ENCODE measurements at places on chromosomes 1 and 21.

DNA sequence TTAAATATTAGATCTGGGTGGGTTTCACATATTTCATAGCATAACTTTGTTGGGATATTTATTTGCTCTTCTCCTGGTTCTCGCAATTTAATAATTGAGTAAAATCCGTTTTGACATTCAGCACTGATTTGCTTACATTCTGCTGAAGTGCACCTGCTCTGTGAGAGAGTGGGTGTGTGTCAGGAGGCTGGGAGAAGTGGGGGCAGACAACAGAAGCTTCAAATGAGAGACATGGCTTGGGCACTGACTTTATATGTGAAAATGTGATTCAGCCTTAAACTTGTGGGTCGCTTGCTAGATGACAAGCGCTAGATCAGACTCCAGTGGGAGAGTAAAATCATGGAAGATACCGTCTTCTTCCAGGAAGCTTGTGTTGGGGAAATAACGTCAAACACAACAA lies 32.4 kb upstream of the KCNA2 start:
- no peak for DNase-seq

GRCh38 chr1:71843012-71843411 lies 439.3 kb downstream of the NEGR1 start:
- no peak for DNase-seq

DNA sequence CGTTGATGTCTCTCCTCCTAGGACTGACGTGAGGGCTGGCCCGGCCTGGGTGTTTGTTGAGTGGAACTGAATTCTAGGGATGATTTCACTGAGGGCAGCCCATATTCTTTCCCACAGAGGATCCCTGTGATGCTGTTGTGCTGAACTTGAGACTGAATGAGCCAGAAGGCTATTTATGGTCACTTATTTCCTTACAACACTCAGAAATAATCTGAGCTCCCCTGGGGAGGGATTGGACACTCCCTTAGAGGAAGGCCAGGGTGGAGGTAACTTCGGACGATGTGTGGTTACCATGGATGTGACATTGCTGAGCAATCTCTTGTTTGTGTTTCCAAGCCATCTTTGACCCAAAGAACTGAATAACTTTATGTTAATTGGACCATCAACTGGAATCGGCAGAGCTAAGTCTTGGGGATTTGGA lies 5.1 kb upstream of the TMCO4 start:
- no peak for DNase-seq

GRCh38 chr1:8517661-8518489 lies 200.0 kb downstream of the SLC45A1 start:
- no peak for DNase-seq

GRCh38 chr1:244053831-244054230 lies 2.7 kb downstream of the ZBTB18 start:
- DNase-seq, result no peak

GRCh38 chr1:156247460-156248322 lies at the start of gene PAQR6:
PAQR6 (minus strand) TSS chr1:156248056; CDS start chr1:156246731, 1,325 bp downstream.
- DNase-seq, result no peak

DNA sequence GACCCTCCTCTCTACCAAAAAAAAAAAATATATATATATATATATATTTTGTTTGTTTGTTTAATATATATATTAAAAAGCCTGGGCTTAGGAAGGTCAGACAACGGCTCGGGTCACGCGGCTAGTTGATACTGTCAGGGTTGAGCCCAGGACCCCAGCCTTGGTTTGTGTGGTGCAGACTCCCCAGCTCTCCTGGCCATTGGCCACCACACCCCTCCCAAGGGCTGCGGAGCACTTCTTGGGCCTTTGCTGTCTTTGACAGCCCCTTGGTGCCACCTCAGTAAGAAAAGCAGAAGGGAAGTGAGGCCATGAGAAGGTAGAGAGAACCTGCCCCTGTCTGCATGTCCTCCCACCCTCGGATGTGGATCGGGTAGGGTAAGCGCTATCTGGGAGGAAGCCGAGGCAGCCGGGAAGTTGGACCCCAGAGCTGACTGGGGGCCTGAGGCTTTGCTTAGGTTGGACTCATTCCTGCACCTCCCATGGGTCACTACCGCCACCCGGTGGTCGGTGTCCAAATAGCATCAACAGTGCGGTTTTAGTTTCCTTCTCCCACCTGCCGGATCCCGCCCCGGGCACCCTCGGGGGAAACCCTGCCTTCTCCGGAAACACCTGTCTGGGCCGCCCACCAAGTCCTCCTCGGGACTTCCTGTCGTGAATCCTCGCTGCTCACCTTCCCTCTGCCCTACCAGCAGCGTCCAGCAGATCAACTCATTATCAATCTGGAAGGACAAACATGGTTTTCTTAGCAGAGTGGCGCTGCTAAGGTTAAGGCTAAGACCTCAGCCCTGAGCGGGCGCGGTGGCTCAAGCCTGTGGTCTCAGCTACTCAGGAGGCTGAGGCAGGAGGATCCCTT lies 29.8 kb upstream of the GNPAT start:
- peak; percentile 87 for DNase-seq

DNA sequence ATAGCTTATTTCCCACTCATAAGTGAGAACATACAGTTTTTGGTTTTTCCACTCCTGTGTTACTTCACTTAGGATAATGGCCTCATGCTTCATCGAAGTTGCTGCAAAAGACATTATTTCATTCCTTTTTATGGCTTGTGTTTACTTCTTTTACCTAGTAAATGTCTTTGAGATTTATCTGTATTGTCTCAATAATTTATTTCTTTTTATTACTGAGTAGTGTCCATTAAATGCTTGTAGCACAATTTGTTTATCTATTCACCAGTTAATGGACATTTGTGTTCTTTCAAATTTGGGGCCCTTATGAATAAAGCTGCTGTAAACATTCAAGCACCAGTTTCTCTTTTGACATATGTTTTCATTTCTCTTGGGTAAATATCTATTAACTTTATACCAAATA lies 86.0 kb downstream of the UCHL5 start:
- no peak for DNase-seq

- DNase-seq, result no peak
Measured at GRCh38 chr1:154430903-154431302, 25.8 kb downstream of the IL6R start.

DNA sequence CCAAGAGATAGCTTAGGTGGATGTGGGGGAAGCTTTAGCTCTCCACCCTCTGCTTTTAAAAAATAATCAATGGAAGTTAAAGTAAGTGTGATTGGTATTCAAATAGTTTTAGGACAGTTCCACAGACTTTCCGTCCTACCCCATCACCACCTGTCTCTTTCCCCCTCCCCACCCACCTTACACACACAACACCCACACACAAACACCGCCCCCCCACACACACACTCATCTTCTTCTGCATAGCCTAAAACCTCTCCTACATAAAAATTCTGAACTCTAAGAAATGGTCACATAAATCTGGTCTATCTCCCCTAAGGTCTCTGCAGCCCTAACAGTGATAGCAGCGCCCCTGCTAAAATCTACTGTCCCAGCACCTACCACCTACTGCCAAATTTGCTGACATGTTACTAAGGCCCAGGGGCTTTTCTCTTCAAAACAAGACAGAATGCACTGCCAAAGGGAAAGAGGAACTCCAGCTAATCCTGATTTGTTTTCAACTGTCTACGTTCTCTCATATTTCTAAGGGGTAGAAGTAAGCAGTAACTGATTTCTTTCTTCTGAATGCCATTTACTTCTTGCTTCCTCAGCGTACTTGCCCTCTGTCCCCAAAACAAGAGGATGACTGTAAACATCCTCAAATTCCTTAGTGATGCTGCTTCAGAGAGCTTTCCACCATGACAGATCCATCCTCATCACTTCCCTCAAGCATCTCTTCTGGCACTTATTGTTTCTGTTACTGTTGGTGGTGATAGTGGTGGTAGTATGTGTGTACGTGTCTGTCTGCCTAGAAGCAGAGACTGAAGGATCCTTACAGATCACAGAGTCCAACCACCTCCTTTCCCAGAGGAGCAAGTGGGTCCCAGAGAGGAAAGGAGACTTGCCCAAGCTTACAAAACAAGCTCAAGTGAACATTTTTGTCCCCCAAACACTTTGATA lies 56.8 kb downstream of the LUZP1 start:
- DNase-seq, result no peak

DNA sequence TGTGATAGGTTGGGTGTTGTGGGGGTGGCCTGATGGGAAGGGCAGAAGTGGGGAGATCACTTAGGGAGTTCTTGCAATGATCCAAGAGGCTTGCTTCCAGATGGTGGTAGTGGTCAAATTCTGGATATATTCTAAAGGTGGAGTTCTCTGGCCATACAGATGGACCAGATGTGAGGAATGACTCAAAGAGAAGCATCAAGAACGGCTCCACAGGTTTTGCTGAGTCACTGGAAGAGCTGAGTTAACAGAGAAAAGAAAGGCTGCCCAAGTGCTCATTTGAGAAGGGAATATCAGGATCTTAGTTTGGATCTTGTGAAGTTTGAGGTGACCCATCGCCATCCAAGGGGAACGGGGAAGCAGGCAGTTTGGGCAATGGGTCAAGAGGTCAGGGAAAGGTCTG lies 192.9 kb upstream of the GALNT2 start:
- no peak for DNase-seq

DNA sequence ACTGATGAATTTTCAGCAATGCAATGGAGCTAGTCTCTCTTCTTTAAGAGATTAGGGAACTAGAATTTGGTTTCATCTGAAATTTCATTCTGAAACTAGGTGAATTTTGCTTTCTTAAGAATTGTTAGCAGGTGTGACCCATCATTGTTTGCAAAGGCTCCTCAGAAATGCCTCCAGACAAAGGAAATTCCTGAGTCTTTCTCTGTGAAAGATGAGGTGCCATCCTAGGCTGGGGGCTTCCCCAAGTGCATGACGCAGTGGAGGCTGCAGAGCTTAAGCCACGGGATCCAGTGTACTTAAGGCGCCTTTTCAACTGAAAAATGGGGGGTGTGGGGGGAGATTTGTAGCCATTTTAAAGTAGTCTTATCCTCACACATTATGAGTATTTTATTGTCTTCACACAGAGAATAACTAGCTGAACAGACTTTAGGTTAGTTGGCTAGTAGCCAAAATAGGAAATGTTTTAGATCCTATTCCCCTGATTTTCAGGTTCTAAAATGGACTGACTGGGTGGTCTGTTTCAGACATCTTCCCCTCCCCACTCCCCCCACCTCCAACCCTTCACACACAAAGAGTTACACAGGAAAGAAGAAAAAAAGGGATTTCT lies 202.0 kb downstream of the NFIA start:
- DNase-seq, result no peak

- DNase-seq, result no peak
Measured at GRCh38 chr1:187091666-187092065, 262.9 kb downstream of the PLA2G4A start.

GRCh38 chr1:14522926-14523241 lies 75.6 kb upstream of the KAZN start:
- DNase-seq, result no peak

DNA sequence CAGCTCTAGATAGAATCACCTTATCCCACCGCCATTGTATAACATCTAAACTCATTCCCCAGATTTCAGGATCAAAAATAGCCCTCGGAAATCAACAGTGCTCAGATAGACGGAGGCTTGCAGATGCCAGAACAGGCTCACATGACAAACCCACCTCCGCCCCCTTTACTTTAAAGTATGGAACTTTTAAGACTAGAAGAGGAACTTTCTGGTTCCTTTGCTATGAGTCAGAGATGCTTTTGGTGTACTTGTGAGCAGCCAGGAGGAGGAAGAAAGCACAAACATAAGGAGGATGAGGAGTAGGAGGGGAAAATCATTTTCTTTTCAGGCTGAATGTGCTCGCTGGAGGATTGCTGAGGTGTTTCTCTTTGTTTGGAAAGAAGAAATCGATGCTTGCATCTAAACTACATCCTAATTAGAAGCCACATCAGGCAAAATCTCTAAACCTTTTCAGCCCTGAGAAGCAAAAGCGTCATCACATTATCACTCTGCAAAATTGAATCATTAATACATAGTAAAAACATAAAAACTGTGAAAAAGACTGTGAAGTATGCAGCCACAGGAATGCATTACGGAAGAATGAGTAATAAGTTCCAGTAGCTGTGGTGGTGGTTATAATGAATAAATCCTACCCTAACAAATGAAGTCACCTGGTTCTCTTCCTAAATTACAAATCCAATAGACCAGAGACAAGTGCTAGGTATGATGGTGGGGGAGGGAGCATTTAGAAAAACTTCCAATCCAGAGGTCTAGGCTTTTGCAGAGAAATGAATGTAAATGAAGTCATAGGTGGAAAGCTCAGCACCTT lies 251.3 kb downstream of the KCNH1 start:
- DNase-seq, result no peak

GRCh38 chr21:23131177-23131576 lies 2133.0 kb downstream of the NCAM2 start:
- no peak for DNase-seq

All from activated T-cell treated with anti-CD3 and anti-CD28 coated beads for 1 hour (primary cell).